HCT116 (cell line): ENCODE measurements at places on chromosomes 2 and 18. TPM values are rescaled to one million over a fixed set of nuclear protein-coding genes. Genes with fewer than 3 reads are reported as not detected.

Gene MROH2A
- total RNA-seq: not detected

Gene RNU2-63P
- 7.4 TPM for total RNA-seq

Gene NOSTRIN
- 3.1 TPM for total RNA-seq

Gene KLHL29
- 16.7 TPM for total RNA-seq

Gene GKN2
- not detected for total RNA-seq

Gene DNAJC27
- 4.6 TPM for total RNA-seq

Gene COX7A2L
- 104 TPM for total RNA-seq

Gene FEV
- not detected for total RNA-seq

Gene CD226
- total RNA-seq: 1.2 TPM

Gene ZSWIM2
- total RNA-seq: not detected

- no peak for DNase-seq
Measured at GRCh38 chr2:203909974-203910373, 26.6 kb upstream of the ICOS start.

GRCh38 chr2:240255165-240255491, 114.7 kb upstream of the OTOS start:
- no peak for DNase-seq

GRCh38 chr2:118388771-118389170, 300.5 kb downstream of the INSIG2 start:
- DNase-seq: no peak

- DNase-seq: no peak
Measured at GRCh38 chr2:121881038-121881437, 125.6 kb downstream of the TSN start.

GRCh38 chr2:182456784-182457183, 29.9 kb upstream of the PDE1A start:
- no peak for DNase-seq

DNA sequence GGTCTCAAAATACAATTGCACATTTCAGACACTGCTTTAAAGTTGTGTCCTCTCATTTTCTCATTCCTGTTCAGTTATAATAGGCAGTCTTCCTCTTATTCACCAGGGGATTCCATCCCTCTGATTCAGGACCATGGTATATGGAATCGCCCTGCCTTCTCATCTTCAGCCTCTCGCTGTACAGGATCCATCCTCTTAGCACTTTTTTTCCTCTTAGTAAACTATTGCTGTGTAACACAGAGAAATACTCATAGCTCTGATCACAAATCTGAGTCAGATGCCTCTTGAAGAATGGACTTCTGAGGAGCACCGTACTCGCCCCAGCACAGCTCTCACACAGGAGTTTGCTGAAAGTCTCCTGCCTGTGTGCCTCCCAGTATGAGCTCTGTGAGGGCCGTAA, 11.3 kb downstream of the RMP24 start:
- no peak for DNase-seq

DNA sequence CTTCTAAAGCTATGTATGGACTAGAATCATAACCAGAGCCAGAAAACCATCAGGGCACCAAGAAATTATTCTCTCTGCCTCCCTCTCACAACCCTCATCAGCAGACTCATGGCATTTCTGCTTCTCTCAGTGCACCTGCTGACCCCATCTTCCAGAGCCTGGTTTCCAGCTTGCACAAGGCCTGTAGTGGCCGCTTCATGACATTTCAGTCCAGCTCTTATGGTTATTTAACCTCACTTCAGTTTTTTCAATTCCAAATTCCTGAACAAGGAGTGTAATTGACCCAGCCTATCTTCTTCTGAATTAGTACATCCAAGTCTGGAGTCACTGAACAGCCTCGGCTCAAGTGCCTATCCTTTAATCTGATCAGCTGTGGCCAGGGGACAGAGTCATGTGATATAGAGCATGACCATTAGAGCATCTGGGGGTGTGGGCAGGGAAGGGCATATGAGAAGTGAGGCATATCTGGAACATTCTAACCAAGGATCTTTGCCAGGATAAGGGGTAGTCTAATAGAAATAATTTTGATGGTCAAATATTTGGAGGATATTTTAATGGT, 97.2 kb upstream of the TMEM17 start:
- DNase-seq: no peak

DNA sequence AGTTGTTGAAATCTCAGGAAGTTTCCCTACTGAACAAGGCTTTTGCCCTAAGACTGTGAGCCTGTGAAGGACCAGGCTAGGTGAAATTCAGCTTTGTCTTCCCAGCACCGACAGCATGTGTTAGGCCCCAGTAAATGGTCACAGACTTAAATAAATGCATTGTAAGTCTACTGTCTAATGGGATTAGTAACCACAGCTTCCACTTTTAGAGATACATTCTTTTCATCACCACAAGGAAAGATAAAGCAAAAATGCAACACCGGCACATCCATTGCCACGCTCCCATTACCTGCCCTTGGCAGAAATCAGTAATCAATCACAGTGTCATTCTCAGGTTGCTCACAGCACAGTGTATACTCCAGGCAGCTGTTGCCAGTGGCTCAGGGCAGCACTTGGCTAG, 59.3 kb downstream of the CRACDL start:
- no peak for DNase-seq

DNA sequence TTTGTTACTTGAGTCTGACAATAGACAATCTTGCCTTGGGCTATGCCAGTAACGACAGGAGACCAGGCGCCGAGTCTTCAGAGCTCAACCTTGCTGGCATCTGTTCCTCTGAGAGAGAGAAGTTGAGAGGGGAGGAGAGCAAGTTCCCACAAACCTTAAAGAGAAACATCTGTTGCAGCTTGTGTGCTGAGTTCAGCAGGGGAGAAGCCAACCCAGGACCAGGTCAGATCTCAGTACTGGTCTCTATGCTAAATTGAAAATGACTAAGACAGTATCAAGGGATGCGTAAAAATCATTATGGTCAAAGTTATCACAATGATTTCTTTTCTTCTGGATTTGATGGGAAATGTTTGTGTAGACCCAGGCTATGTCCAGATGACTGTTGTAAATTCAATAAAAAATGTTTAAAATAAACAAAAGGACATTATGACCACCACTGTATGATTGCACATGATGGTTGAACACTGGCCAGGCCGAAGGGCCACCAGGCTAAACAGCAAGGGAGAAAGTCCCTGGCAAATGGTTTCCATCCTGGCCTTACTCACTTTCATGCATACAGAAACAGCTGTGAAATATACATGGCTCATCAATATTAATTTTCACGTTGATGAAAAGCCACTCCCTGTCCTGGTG, 100.3 kb upstream of the PMAIP1 start:
- no peak for DNase-seq

DNA sequence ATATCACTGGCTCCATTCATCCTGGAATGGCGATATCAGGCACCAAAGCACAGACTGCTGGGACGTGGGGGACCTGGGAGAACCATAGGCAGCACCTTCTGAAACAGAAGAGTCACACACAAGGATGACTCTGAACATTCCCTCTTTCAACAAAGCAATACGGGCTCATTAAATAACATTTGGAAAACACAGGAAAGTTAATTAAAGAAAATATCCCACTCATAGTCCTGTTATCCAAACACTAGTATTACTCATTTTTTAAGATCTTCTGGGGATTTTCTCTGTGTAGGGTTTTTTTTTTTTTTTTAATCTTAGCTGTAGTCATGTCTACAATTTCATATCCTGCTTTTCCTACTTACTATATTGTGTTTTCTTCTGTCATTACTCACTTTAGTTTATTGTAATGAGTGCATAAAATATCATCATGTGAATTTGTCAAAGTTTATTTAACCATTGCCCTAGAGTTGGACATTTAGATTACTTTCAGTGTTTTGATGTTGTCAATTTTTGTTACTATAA, 70.0 kb upstream of the SP3 start:
- no peak for DNase-seq

DNA sequence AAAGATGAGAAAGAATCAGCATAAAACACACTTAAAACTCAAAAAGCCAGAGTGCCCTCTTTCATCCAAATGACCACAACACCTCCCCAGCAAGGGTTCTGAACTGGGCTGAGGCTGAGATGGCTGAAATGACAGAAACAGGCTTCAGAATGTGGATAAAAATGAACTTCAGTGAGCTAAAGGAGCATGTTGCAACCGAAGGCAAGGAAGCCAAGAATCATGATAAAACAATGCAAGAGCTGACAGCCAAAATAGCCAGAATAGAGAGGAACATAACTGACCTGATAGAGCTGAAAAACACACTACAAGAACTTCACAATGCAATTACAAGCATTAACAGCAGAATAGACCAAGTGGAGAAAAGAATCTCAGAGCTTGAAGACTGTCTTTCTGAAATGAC, 12.2 kb upstream of the PSMA8 start:
- no peak for DNase-seq

DNA sequence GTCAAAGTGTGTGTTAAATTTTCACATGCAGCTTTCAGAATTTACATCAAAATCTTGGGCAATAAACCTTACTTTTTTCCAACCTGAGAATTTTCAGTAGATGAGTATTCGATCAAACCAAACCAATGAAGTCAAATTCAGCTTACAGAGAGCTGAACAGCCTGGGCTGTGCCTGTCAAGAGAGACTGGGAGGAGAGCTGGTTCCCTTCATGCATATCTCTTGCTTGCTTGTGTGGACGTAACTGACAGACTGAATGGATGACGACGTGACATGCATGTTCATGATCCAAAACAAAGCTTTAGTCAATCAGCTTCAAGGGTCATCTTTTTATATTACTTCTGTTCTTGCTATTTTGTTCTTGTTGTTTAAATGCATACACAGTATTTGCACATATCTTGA, 145.2 kb downstream of the GALNT3 start:
- DNase-seq: no peak

GRCh38 chr2:35080231-35080910, 1275.2 kb upstream of the CRIM1 start:
- no peak for DNase-seq

- no peak for DNase-seq
Measured at GRCh38 chr18:79882522-79883241, 68.8 kb downstream of the SLC66A2 start.

DNA sequence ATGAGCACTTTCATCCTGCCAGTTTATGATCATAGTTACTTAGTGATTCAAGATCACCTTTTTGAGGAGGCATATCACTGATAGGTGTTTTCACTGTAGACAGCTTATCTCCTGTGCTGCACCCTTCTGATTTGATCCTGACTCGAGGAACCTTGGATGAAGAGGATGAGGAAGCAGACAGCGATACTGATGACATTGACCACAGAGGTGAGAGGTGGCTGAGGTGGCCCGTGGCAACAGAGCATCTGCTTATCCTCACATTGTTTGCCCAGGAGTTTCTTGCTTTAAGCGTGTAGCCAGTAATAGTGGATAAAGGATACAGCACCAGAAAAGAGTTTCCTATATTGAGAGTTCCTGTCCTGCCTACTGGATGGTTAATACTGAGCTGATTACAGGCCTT, 15.7 kb downstream of the SUPT7L start:
- DNase-seq: no peak
